Fibroblast of mammary gland (primary cell): ENCODE measurements at places on chromosomes 2 and 18.

DNA sequence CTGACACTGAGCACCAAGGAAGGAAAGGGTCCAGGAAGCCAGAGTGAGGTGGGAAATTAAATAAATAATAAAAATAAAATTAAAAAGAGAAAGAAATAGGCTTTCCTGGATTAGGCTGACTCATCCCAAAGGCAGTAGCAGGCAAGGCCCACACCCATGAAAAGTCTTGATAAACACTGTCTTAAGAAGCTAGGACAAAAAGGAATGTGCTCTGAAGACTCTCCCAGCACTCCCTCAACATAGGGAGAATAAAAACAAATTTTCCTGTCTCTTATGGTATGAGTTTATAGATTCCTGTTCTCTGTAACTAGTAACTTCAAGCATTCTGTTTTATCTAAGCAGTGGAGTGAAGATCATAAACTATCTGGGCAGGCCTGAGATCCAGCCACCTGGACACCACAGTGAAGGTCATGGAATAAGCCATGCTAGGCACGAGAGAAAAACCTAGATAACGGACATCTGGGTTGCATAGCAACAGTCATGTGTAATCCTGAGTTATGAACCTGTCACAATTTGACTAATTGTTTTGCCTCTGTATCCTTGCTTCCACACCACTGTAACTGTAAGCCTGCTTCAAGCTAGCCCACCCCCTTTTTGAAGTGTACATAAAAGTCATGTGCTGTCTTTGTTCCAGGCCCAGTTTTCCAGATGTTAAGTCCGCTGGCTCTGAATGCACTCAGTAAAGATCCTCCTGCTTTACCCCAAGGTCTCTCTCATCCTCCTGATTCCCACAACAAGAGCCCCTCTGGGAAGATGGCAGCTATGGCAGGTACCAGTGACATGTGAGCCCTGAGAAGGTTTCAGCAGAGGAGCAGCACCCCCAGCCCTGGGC is 107.8 kb downstream of the NDUFA10 start:
- no peak for DNase-seq

DNA sequence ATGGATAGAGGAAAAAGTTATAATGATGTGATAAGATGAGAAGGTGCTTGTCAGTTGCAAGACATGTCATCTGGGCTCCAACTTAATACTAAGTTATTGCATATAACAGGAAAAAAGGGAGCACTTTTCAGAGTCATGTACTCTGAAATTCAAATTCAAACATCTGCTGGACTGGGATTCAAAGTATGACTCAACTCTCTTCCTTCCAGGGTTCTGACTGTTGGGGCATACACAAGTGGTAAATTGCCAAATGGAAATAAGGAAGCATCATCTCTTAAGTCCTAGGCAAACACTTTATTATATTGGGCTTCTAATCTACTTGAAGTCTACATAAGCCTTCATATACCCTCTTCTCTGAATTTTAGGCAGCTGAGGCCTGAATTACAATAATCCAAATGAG is 44.9 kb downstream of the ZBTB14 start:
- DNase-seq = peak; percentile 11

DNA sequence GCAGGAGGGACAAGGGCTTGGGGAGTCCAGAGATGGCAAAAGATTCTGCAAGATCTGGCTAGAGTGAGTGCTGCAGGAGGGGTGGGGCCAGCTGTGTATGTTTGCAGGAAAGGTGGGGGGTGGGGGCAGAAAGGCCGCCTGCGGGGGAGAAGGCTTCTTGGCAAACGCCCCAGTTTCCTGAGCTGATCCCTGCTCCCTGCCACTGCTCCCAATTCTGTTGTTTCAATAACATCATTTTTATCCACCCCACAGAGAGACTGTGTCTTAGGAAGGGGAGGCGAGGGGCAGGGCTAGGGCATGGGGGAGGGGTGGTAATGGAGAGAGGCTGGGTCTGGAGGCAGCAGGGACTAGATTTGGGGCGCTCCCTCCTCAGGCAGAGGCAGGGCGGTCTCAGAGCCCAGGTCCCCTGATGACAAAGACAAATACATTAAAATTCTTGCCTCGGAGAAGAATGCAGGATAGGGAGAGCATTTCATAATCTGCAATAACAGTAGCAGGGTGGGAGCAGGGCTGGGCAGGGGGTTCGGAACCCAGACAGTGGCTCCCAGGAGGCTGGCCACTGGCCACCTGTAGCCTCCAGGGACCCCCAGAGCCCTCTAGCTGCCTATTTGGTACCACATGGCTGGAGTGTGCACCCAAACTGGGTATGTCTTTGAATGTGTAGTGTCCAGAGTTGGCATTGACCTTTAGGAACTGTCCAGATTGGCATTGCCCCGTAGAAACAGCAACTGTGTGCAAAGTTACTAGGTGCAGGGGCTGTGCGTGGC is 2.1 kb upstream of the WNT6 start:
- no peak for DNase-seq

- DNase-seq = peak; percentile 31
Measured at GRCh38 chr2:148058641-148059040, 37.8 kb downstream of the MBD5 start.

GRCh38 chr2:174023591-174024523 is 58.7 kb upstream of the SP3 start:
- peak; percentile 99 for DNase-seq
